ENCODE measurements at places on chromosomes 16 and 17. TPM values are rescaled to one million over a fixed set of nuclear protein-coding genes. Genes with fewer than 3 reads are reported as not detected.

The PRSS36 gene
- 4.1 TPM for total RNA-seq

GRCh38 chr17:75277664-75278071 is 6.6 kb upstream of the MIF4GD start:
- H3K4me1 ChIP-seq, result no peaks in the 10 kb centered on the region
- H3K27me3 ChIP-seq, result no peaks in the 10 kb centered on the region
- DNase-seq, result no peak
- H3K36me3 ChIP-seq, result no peaks in the 10 kb centered on the region
- H3K27ac ChIP-seq, result no peak overlapping the region

GRCh38 chr17:67784364-67785121 is 40.8 kb upstream of the BPTF start:
- DNase-seq, result no peak
- H3K27ac ChIP-seq, result no peak overlapping the region
- H3K4me1 ChIP-seq, result no peaks in the 10 kb centered on the region
- H3K27me3 ChIP-seq, result no peaks in the 10 kb centered on the region
- no peak overlapping the region for H3K4me3 ChIP-seq
- H3K36me3 ChIP-seq, result no peaks in the 10 kb centered on the region

DNA sequence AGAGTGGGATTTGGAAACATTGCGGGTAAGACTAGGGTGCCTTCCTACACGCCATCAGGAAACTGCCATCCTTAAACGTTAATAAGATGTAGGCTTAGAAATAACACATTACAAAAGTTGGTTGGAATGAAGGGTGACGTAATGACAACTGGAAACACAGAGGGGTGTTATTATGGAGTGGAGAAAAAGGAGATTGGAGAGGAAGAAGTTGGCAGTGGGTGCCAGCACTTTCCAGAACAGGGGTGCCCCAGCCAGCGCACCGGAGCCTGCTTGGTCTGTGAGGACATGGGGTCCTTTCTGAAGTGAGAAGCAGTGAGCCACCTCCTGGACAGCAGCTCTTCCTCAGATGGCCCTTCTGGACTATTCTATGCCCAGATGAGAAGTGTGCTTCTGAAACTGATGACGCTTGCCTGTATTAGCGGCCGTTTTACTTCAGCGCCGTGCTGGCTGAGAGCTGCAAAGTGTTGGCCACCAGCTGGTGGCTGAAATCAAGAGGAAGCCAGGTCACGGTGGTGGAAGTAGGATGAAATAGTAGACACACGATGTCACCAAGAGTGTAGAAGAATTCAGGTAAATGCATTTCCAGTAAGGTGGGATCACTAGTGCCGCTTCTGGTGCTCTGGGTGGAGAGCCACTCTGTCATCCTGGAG is 244.8 kb downstream of the NTN1 start:
- H3K4me3 ChIP-seq, result no peak overlapping the region
- no peaks in the 10 kb centered on the region for H3K4me1 ChIP-seq
- H3K27ac ChIP-seq, result no peak overlapping the region
- peak; percentile 39 for DNase-seq

- H3K27me3 ChIP-seq, result no peaks in the 10 kb centered on the region
- no peak for DNase-seq
- H3K36me3 ChIP-seq, result peaks cover 75% of the 10 kb centered on the region
Observed at GRCh38 chr17:80380555-80381002, 34.4 kb upstream of the ENDOV start.

- peaks cover 2% of the 10 kb centered on the region for H3K27me3 ChIP-seq
- peaks cover 20% of the 10 kb centered on the region for H3K4me1 ChIP-seq
- peak; percentile 86 for DNase-seq
- H3K27ac ChIP-seq, result no peak overlapping the region
- peak overlapping the region; percentile 68 for H3K4me3 ChIP-seq
- peaks cover under 1% of the 10 kb centered on the region for H3K36me3 ChIP-seq
Observed at GRCh38 chr17:4900231-4901107, 1.1 kb downstream of the C17orf107 start.

All from kidney (tissue), 22 donors.